Hippocampal formation (tissue), 2 donors: ENCODE measurements at places on chromosomes 1 and 21.
A peak's percentile ranks its signal among the peaks of the same experiment; 100 is the strongest.

DNA sequence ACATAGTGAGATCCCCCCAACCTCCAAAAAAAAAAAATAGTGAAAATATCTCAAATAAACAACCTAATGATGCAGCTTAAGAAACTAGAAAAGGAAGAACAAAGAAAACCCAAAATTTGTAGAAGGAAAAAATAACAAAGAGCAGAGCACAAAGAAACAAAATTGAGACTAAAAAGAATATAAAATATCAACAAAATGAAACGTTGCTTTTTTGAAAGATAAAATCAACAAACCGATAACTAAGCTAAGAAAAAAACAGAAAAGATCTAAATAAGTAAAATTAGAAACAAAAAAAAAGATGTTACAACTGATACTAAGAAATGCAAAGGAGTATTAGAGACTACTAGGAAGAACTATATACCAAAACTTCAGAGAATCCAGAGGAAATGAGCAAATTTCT is 139.3 kb upstream of the PALMD start:
- no peak for DNase-seq

DNA sequence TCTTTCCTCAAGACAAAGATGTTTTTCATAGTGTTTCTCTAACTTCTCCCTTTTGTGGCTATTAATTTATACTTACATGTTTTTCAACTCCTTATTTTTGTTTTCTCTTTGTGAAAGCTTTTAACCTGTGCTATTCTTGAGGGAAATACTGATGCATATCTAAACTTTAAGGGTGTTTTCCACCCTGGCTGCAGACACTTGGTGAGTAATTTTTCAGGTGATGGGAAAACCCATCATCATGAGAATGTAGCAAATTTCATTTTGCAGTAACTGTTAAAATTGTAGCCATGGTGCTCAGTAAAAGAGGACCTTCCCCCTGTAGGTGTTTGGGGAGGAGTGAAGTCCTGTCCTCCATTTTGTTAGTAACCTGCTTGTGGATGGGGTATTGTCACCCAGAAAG is 124.2 kb downstream of the LIPI start:
- DNase-seq, result no peak

DNA sequence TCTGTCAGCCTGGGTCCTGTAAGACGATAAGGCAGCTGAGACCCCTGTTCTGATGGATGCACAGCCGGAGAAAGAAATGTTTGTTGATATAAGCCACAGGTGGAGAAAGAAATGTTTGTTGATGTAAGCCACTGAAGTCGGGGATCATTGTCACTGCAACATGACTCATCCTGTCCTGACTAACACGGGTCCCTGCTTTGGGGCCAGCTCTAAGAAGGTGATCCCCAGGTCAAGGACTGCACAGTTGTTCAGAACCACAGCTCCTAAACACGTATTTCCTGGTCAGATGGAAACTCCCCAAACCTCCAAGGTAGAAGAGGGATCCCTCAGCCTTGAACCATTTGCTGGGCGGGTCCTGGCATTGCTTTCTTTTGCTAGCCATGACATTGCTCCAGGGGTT is 86.4 kb upstream of the IGSF21 start:
- no peak for DNase-seq

- DNase-seq, result no peak
These were observed 89.4 kb upstream of the B3GALT2 start for GRCh38 chr1:193275773-193276172.

GRCh38 chr21:16504281-16504680 is 774.5 kb downstream of the USP25 start:
- DNase-seq, result no peak

GRCh38 chr1:29607236-29607635 is 370.9 kb downstream of the PTPRU start:
- no peak for DNase-seq

- DNase-seq, result no peak
These were observed 27.1 kb downstream of the GBP2 start for GRCh38 chr1:89098857-89099256.

DNA sequence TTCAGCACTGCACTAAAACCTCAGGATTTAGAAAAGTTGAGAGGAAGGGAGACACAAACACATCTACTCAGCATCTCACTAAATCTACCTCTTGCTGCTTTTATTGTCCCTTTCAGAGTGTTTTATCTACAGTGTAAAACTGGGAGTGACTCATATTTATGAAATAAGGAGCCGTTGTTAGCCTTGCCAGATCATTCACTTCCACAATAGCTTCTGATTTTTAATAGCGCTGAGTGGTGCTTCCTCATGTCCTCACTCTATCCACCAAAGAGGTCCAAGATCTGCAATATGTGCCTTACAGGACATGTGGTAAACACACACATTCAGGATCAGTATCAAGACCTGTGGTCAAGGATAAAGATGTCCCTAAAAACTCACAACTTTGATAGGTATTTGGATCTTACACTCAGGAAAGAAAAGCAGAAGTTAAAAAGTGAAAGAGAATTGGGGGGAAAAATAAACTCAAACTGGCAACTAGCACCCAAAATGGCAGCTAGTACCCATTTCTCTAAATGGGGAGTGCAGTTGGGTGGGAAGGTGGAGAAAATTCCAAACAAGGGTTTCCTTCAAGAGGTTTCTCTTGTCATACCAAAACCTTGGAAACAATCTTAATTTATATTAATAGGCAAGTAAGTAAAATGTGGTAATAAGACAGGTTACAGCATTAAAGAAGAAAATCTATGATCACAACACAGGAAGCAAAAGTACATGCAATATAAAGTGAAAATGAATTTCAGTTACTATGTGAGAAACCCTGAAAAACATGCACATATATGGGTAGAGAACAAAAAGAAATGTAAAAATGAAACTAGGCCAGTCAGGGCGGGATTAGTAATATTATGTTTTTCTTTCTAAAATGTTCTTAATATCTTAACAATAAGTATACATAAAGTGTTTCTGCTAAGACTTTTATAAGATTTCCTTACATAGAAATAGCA is 15.9 kb downstream of the DUSP10 start:
- no peak for DNase-seq

GRCh38 chr1:225755671-225756319 is 21.8 kb upstream of the SRP9 start:
- no peak for DNase-seq

GRCh38 chr1:207565546-207566468 is 69.8 kb downstream of the CR1 start:
- DNase-seq, result peak; percentile 36

DNA sequence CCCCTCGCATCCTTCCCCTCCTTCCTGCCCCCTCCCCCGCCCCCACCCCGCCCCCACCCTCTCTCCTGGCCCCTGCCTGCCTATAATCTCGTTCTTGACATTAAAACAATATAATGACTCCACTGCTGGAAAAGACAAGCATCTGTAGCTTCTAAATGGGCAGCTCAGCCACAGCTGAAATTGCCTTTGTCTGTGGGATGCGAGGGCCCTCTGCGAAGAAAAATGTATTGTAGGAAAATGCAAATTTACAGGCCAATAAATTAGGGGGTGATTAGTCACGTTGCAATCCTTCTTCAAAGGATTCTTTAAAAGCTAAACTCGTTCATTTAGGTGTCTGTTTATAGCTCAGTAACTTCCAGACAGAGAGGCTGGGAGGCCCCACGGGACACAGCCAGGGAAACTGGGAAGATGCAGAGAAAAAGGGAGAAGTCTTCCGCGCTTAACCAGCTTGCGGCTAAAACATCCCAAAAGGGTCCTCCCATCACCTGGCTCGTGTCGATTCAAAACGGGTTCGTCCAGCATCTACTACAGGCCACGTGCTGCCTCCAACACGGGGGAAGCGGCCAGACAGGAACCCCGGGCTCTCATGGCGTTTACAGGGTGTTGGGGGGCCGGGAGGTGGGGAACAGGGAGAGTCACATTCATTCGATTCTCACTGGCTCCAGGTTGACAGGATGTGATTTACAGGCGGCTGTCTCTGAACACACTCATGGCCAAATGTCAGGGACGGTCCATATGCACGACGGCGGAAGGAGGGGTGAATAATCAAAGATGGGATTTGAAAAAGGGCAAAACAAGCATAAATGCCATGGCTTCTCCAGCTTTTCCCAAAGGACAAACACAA is 100.5 kb upstream of the ZBTB40 start:
- DNase-seq, result no peak

- no peak for DNase-seq
These were observed 26.0 kb downstream of the SETD4 start for GRCh38 chr21:36034211-36034913.

- no peak for DNase-seq
These were observed 11.9 kb upstream of the RXRG start for GRCh38 chr1:165456861-165457260.

DNA sequence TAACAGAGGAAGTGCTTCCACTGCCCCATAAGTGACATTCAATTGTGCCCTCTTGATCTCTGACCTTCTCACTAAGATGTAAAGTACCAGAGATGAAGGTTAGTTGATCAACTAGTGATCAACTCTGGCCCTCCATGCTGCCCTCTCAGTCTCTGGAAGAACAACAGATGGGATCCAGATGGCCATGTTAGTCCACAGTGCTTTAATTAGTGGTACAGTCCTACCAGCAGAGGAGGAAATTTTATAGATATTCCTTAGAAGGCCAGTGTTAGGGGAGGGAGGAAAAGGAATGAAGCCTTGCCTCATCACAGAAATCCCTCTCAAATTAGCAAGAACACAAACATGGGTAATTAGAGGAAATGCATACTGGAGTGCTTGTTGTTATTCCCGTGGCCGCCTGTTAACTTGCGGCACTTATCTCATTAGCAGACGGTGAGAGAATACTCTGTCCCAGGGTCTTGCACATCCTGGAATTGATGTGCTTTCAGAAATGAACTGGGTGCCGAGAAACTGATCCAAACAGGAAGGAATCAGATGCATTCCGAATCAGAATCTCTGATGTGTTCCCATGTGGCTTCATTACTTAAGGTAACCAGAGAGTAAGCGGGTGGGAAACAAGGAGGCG is 91.1 kb upstream of the RGS4 start:
- DNase-seq, result no peak

- no peak for DNase-seq
These were observed 39.6 kb downstream of the GFI1 start for GRCh38 chr1:92447033-92447681.

- no peak for DNase-seq
These were observed 33.7 kb downstream of the PTP4A2 start for GRCh38 chr1:31904339-31905092.

DNA sequence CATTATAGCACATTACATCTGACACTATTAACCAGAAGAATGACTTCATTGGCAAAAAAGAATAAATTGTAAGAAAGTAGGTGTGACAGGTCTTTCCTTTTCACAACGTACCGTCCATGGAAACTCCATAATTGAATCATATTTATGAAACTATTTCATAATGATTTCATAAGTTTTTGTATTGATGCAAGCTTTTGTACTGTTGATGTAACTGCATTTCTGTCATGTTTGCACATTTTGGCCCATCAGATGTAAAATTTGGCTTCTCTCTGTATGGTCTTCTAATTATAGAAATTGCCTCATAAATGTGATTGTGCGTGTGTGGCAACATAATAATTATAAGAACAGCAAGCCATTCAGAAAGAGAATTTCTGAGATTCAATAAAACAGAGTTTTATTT is 180.7 kb upstream of the ZNHIT6 start:
- DNase-seq, result no peak

DNA sequence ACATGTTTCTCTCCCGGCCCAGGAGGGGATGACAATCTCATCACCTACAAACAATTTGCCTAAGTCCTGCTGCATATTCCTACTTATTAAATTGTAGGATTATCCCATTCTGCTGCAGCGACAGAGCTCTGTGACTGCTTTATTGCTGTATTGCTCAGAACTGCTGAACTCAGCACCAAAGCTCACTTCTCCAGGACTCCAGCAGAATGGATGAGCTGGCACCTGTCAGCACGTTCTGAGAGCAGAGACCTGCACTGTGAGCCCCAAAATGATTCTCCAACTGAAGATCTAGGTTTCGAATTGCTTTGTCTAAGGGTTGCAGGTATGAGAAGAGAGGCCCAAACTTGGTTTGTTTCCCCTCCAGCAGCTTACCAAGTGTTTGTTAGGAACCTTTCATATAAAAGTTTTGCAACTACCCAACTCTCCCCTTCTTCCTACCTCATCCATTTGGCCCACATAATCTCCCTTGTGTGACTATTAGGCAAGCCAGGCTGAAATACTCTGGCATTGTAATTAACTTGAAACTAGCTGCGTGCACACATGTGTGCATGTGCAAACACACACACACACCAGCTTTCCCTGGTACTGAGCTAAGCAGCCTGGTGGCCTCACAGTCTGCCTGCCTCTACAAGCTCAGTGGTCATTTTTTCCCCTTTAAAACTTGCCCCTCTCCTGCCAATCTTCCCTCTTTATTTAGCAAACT is 161.4 kb upstream of the CAMK1G start:
- DNase-seq, result no peak

DNA sequence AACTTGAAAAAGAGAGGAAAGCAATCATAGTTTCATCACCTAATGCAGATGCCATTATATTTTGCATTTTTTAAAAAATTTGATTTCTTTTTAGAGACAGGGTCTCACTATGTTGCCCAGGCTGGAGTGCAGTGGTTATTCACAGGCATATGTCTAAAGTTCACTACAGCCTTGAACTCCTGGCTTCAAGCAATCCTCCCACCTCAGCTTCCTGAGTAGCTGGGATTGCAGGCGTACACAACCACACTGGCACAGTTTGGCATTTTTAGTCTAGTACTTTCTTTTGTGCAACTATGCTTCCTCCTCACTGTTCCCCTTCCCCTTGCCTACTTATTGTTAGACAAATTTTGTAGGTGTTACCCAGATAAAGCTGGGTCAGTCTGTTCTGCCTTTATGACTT is 18.0 kb downstream of the RHOU start:
- DNase-seq, result no peak

DNA sequence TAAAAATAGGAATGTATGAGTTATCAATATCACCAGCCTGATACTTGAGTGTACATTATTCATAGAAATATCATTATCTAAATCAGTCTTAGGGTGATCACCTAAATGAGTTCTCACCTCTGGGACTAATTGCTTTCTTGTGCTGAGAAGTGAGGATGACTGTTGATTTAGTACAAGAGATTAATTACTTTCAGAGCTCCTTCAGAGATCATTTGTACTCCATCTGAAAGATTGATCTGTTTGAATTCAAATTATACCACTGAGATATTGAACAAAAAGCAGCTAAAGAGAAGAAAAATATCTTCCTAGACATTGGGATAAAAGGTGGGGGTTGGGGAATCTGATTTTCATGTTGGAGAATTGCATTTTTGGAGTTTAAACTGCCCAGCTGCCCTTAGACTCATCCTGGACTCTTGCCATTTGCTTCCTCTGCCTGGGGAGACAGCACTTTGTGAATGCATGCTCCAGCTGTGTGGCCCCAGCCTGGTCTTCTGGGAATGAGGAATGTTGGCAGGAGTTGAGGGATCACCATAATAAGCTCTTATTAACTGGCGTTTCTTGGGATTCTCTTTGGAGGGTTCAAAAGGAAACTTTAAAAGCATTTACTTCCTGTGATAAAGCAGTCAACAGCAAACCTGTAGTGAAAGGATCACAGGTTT is 19.7 kb upstream of the PGBD2 start:
- DNase-seq, result no peak

GRCh38 chr1:23421753-23422240 is 2.8 kb downstream of the TCEA3 start:
- DNase-seq, result no peak
